ENCODE measurements at places on chromosomes 5 and 9.

- DNase-seq: no peak
Measured at GRCh38 chr5:66859526-66859925, 263.3 kb downstream of the MAST4 start.

GRCh38 chr5:159894149-159894720 is 22.0 kb upstream of the ADRA1B start:
- DNase-seq: no peak

DNA sequence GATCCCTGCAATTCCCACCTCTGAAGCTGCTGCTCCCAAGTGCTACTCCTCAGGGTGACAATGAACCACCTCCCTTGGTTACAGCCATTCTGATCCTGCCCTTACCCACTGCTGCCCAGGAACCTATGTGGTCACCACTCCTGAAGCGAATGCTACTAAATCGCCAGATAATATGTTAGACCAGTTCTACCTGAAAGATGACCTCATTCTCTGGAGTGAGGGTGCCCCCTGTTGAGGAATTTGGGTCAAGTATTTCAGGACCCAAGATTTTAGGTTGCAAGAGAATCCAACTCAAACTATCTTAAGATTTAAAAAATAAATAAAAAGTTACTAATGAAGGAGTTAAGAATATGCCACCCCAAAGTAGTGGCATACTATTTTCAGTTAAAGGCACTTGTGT is 5.8 kb upstream of the SNAPC3 start:
- no peak for DNase-seq

- DNase-seq: no peak
Measured at GRCh38 chr5:2576823-2577222, 174.7 kb downstream of the IRX2 start.

GRCh38 chr5:79845448-79846197 is 145.4 kb downstream of the MTX3 start:
- DNase-seq: no peak

- no peak for DNase-seq
Measured at GRCh38 chr5:105696440-105696839, 1974.3 kb downstream of the EFNA5 start.

DNA sequence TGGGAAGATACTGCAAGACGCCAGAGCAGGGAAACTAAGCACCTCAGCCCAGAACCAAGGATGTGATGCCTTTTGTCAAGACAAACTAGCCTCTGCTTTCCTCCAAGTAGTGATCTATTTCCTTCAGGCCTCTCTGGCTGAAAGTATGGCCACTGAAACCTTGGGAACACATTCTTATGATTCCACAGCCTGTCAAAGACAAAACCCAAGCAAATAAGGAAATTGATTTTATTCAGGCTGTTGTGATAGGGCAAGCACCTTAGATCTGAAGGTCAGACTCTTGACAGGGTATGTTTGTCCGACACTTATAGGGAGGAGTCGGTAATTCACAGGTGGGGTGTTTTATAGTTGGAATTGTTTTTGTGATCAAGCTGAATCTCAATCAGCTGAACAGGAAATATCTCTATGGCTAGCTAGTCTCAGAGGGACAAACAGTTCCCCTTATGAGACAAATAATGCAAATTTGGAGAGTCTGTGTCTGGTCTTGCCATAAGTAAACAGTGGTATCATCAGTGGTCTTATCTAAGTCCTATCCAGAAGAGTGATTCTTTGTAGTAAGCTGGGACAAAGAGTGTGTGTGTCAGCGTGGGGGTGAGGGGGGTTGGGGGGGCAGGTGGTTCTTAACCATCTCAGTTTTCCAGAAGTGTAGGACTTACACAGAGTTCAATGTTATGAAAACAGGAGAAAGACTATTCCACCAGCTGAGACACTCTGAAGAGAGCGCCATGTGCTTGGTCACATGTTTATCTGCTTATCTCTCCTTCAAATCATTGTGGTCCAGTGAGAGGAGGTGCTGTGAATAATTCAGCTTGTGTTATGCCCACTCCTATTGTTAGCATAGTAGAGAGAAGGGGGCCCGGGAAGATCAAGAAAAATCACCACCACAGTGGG is 6.7 kb upstream of the ZCCHC10 start:
- DNase-seq: no peak

DNA sequence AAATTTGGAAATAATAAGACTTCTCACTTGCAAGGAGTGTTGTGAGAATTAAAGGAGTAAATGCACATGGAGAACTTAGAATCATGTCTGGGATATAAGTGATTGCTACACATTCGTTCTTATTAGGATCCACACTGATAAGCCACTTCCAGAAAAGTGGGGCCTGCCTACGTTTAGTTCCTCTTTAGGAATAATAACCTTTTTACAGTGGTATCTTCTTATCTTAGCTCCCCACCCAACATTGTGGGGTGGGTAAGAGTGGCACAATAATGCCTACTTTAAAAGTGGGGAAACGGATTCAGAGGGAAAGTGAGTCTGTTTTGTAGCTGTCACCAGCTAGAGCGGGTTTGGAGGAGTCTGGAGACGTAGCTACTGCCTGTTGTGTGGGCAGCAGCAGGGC is 16.0 kb downstream of the DOCK2 start:
- no peak for DNase-seq

- DNase-seq: no peak
Measured at GRCh38 chr5:139895647-139896046, 100.0 kb downstream of the PSD2 start.

DNA sequence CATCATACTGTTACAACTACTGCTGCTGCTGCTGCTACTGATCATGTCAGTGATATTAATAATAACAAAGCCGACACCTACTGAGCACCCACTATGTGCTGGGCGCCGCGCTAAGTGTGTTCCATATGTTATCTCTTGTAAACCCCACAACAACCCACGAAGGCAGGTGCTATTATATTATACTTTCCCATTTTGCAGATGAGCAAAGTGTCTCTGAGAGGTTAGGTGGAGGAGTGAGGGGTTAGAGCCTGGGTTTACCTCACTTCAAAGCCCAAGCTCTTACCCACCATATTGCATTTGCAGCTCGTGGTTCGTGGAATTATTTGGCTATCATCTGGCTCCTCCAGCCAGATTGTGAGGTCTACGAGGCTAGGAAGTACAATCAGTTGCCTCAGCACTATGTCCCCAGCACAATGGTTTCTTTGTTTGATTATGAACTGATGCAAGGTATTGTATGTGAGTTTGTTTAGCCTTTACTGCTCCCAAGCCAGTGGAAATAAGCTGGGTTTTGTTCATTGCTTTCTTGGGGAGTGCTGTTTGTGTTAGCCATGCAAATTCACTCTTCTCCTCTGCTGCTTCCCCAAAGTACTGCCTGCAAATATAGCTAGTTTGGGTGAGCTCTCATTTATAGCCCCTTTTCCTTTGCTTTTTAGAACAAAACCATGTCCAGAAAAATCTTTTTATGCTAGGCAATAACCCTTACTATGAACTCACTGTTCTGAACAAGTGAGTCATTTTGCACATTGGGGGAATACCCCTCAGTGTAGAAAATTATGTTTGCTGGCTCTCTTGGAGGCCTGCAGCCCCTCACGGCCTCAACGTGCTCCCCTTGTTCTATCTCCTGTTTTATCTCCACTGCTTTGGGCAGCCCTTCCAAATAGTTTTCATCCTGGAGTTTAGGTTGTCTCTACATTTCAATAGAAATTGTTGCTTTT is 47.9 kb downstream of the ALG2 start:
- peak; percentile 19 for DNase-seq

DNA sequence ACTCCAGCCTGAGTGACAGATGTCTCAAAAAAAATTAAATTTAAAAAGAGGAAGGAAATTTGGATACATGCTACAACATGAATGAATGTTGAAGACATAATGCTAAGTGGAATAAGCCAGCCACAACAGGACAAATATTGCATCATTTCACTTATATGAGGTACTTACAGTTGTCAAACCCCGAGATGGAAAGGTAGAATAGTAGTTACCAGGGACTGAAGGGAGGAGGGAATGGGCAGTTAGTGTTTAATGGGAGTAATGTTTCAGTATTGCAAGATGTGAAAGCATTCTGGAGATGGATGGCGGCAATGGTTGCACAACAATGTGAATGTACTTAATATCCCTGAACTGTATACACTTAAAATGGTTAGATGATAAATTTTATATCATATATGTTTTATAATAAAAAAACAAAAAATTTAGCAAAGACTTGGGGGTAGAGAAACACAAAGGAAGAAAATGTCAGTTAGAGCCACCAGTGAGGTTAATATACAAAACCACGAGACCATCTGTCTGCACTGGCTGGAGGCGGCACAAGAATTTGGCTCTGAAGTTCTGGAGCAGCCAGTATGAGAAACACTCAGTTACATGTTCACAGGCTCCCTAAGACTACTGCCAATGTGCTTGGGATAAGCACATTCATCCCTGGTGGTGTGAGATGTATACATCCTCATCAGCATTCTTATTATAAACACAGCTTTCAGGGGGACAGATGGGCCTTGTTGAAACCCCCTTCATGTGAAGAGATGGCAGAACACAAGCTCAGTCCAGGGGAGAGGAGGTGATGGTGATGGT is 37.0 kb upstream of the RPS23 start:
- no peak for DNase-seq

GRCh38 chr5:117262572-117263131 is 688.0 kb upstream of the SEMA6A start:
- no peak for DNase-seq

- no peak for DNase-seq
Measured at GRCh38 chr5:59473611-59474010, 419.9 kb downstream of the PDE4D start.

- DNase-seq: no peak
Measured at GRCh38 chr5:139386050-139386438, 2.9 kb upstream of the SLC23A1 start.

GRCh38 chr9:136021171-136021871 is 60.1 kb upstream of the UBAC1 start:
- no peak for DNase-seq

GRCh38 chr5:132525299-132525724 is 18.0 kb downstream of the IL5 start:
- no peak for DNase-seq

- DNase-seq: no peak
Measured at GRCh38 chr9:126112135-126112720, 214.4 kb upstream of the MVB12B start.

GRCh38 chr5:8884029-8884428 is 661.8 kb downstream of the SEMA5A start:
- no peak for DNase-seq

DNA sequence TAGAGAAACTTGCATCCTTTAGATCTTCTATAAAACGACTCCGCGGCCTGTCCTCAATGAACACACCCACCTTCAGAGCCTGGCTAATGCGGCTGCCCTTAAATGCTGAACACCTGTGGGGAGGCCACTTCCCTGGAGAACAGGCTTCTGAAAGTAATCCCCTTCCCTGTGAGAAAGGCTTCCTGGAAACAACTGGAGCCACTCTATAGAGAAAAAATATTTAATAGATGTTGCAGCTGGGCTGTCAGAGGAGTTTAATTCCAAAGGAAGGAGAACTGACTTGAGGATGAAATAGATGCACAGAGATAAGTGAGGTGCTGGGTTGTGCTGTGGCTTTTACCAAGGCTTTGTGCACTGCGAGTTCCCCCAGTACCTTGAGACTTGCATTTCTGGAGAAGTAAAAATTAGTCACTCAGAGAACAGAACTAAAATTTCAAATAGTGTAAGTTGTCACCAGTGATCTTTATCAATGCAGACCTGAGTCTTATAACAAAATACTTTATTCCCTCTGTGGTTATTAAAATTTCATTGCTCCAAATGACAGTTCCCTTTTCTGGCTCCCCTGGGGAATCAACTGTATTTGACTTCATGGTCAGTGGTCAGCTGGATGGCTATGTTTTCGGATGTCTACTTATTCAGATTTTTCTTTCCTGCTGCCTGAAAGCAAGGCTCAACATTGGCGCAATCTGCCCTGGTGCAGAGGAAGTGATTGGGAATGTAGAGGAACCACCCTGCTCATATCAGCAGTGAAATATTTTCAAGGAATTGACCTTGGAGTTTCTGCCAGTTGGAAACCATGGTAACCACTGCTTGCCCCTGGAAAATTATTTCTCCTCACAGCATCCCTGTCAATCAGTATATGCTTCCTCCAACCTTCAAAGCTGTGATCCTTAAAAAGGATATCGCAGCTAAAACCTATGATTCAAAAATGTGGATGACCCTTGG is 238.8 kb downstream of the SMARCA2 start:
- DNase-seq: no peak

GRCh38 chr5:32298059-32298415 is 14.7 kb downstream of the MTMR12 start:
- DNase-seq: peak; percentile 51

- peak; percentile 70 for DNase-seq
Measured at GRCh38 chr9:131668439-131669268, 71.2 kb downstream of the RAPGEF1 start.

- no peak for DNase-seq
Measured at GRCh38 chr9:114301798-114302565, 20.9 kb upstream of the ORM1 start.

DNA sequence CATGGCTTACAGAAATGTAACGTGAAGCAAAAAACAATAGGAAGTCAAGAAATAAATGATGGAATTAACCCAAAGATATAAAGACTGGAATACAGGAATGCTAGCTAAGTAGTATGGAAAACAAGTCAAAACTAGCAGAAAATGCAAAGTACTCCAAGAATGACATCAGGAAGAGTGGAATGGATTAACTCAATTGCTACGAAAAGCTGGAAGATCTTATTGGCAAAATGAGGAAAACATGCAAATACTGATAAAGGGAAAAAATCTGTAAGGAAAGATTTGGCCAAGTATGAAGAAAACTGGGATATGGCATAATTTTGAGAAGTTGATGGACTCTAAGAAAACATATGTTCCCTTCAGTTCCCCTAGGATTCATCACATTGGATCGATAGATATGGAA is 324.5 kb upstream of the ZNF608 start:
- DNase-seq: no peak

DNA sequence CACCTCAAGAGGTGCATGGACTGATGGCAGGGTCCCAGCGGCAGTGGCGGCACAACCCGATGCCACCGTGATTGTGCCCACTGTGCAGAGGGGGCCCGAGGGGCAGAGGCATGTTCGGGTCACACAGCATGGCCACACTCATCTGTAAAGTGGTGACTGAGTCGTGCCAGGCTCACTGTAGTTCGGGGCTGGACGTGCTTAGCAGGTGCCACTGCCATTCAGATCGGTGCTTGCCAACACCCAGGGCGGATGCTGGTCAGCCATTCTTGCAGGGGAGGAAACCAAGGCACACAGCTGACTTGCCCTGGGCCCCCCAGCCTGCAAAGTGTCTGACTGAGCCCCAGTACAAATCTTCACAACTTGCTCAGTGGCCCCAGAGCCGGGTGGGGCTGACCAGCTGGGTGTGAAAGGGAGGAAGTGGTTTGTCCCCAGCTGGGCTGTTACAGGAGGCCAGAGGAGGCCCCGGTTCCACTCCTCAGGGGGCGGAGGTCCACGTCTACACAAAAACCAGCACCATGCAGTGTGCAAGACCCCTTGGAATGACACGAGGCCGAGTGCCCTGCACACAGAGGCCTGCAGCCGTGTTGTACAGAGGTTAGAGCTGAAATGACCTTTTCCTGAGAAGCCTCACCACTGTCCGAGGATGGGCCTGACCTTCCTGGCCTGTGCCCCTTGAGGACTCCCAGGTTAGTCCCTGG is 17.9 kb downstream of the FGD3 start:
- no peak for DNase-seq

GRCh38 chr9:100602342-100602801 is 24.5 kb downstream of the CAVIN4 start:
- peak; percentile 85 for DNase-seq
